ENCODE measurements at places on chromosomes 4 and X. TPM values are rescaled to one million over a fixed set of nuclear protein-coding genes. Genes with fewer than 3 reads are reported as not detected.

DNA sequence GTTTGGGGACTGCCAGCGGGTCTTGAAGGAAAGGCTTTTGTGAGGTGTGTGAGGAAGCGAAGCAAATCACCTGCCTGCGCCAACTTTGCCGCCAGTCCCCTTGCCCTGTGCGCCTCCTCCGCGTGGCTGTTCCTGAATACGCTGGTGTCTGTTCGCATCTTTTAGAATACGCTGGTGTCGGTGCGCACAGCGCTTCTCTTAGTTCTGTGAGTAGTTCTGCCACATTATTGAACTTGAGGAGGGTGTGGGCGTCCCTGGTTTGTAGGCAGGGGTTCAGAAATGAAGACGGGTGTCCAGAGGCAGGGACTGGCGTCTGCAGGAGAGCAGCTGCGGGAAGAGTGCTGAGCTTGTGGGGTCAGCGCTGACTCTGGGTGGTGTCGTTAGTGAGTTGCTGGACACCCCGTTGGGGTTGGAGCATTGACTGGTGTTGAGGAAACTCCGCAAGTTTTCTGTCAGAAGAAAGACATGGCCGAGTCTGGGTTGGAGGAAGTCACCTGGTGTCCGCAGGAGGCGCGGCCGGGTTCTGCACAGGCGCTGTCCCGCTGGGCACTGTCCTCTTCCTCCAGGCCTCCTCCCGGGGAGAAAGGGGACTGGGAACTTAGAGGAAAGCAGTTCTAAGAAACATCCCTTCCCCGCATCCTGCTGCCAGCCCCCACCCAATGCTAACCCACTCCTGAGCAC, 930 bp downstream of the ZNF718 start:
- peak; percentile 50 for DNase-seq

Gene FRYL
- 27.9 TPM for total RNA-seq

DNA sequence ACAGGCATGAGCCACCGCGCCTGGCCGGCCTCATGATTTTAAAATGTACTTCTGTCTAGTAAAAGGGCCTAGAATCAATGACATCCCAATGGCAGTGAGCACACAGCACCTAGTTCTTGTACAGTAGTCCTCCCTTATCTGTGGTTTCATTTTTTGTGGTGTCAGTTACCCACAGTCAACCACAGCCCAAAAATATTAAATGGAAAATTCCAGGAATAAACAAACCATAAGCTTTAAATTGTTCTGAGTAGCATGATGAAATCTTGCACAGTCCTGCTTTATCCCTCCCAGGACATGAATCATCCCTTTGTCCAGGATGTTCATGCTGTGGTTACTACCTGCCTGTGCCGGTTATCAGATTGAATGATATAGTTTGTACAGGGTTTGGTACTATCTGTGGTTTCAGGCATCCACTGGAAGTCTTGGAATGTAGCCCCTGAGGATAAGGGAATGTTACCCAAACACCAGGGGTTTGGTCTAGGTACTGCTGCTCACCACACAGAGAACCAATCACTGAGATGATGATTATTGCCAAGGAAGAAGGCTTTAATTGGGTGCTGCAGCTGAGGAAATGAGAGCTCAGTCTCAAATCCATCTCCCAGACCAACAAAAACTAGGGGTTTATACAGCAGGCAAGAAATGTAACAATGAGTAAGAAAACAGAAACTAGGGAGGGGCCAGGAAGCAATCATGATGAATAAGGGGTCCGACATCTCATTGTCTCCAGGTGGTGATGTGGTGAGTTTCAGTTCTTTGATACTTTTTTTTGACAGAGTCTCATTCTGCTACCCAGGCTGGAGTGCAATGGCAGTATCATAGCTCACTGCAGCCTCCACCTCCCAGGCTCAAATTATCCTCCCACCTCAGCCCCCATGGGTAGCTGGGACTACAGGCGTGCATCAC, 16.2 kb upstream of the FHL1 start:
- no peak for DNase-seq

DNA sequence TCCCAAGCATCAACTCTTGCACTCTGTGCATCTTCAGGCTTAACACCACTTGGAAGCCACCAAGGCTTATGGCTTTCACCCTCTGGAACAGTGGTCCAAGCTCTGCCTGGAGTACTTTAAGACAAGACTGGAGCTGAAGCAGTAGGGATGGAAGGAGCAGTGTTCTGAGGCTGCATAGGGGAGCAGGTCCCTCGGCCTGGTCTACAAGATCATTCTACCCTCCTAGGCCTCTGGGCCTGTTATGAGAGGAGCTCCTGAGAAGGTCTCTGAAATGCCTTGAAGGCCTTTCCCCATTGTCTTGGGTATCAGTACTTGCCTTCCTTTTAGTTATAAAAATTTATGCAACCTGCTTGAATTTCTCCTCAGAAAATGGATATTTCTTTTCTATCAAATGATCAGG, 286.7 kb downstream of the CPXCR1 start:
- no peak for DNase-seq

GRCh38 chrX:65828599-65828998, 161.1 kb downstream of the MSN start:
- DNase-seq = no peak

GRCh38 chrX:10174810-10175209, 18.0 kb downstream of the CLCN4 start:
- DNase-seq = no peak

DNA sequence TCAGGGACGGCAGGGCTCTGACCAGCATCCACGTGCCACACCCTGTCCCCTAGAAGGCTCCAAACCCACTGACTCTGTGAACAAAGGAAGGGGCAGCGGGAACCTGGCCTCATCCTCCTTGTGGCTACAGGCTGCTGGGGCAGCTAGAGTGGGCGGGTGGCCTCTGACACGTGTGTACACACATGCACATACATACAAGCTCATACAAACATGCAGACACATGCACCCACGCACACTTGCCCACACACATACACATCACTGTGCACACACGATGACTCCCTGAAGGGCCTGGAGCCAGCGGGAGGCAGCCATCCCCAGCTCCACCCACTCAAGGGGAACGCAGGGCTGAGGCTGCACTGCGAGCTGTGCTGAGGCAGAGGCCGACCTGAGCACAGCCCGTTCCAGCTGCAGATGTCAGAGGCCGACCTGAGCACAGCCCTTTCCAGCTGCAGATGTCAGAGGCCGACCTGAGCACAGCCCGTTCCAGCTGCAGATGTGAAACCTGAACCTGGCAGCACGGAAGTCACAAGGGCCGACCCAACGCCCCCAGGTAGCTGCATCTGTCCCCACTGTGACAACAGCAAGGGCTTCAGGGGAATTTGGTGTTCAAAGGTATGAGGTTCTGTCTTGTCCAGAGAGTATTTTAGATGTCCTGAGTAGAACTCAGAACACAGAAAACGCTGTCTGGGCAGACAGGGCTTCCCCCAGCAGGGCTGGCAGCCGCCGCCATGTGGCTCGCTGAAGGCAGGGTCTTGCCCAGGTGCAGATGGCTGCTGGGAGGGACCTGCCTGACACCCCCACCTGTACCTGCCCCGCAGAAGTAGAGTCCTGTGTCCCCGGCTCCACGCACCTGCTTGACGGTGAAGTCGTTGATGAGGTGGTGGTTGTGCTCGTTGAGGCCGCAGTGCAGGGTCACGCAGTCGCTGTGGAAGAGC, 33.5 kb downstream of the CTBP1 start:
- no peak for DNase-seq

Gene MEPE
- not detected for total RNA-seq

DNA sequence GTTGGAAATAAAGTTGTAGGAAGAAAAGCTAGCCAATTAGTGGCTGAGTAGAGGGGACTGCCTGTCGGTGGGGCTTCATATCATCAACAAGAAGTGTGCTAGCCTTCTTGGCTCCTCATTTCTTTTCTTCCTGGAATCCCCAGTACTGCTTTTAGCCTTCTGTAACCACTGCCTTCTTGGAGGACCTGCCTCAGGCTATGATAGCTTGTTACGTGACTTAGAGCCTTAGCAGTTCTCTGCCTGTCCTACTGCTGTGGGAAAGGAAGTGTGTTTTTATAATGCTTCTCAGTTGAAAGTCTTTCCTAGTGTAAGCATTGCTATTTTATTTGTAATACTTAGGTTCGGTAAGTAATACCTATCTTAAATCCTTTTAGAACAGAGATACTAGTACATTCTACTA, 61.9 kb downstream of the LARP1B start:
- DNase-seq = no peak

Gene POF1B
- total RNA-seq = 1.2 TPM

DNA sequence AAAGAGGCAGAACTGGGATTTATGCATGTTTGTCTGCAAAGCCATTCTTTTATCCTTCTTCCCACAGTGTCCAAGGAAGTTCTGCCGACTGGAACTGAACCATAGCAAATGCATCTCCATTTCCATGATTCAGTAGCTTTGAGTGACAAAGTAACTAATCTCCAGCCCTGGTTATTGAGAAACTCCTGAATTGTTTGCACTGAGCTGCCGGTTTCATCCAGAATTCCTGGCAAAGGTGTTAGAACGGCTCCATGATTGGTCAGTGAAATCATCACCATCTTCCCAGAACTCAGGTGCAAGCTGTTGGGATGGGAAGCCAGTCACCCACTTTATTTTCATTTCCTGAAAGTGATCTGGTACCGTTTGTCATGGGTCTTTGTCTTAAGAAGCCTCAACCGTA, 47.0 kb upstream of the SLC34A2 start:
- no peak for DNase-seq

GRCh38 chr4:33802578-33802977, 2441.7 kb downstream of the ARAP2 start:
- DNase-seq = no peak

GRCh38 chr4:622071-622995, 3.0 kb upstream of the PDE6B start:
- DNase-seq = peak; percentile 13

Gene AFM
- total RNA-seq = not detected

GRCh38 chr4:795726-796119, 30.2 kb downstream of the CPLX1 start:
- DNase-seq = no peak

Gene SMARCA1
- 27.5 TPM for total RNA-seq

- DNase-seq = no peak
These were observed 21.1 kb downstream of the RBM10 start for GRCh38 chrX:47166126-47166525.

- DNase-seq = no peak
These were observed 24.8 kb downstream of the ARMCX5 start for GRCh38 chrX:102624105-102624504.

Gene KLHL34
- 4.2 TPM for total RNA-seq

Gene HMGB2
- 35.2 TPM for total RNA-seq

DNA sequence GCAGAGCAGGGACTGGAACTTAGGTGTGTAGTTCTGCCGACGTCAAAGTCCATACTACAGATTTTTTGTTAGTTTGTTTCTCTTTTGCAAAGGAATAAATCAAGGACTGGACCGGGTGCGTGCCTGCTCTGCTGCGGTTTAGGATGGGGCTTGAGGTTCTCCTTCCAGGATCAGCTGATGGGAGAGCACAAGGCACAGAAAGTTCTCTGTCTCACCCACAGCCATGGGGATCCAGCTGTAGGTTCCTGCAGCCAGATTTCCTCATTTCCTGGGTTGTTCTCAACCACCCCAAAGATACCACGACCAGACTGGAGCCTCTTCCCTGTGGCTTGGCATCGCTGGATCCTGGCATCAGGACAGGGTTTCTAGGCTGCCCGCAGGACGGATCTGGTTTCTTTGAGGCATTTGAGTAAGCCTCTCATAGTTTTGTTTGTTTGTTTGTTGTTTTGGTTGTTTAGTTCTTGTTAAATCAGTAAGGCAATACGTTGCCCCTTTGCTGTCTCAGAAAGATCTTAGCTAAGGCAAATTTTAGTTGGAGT, 789 bp upstream of the SRPX start:
- DNase-seq = no peak

DNA sequence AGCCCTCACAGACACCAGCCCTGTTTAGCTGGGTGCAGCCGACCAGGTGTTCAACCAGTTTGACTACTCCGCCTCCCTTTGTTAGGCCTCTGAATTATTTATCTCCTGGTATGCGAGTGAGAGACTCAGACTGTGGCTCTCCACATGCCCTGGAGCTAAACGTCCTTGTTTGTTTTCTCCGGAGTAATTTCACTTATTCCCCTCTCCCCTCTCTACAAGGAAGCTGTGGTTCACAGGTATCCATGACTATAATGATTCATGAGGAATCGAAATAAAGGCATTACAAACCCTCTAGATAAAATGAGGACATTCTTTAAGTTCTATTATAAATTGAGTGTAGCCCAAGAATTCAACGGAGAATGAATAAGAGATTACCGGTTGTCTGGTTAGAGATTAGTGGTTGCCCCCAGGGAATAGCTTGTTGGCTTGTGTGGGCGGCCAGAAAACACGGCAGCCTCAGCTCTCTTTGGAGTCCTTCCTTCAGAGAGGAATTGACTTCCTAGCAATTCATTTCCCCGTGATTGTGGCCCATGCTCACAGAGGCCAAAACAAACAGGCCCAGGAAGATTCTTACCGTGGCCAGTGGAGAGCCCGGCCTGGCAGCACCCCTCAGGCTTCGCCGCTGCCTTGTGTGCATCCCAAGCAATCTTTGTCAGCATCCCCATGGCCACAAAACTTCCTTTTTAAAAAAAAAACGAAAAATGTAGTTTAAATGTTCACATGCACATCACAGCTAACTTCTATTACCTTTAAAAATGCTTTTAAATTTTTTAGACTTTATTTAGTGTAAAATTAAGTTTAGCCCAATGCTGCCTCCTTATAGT, 60.2 kb upstream of the CBR4 start:
- peak; percentile 46 for DNase-seq

Gene H2AZ1
- total RNA-seq = 80.4 TPM

DNA sequence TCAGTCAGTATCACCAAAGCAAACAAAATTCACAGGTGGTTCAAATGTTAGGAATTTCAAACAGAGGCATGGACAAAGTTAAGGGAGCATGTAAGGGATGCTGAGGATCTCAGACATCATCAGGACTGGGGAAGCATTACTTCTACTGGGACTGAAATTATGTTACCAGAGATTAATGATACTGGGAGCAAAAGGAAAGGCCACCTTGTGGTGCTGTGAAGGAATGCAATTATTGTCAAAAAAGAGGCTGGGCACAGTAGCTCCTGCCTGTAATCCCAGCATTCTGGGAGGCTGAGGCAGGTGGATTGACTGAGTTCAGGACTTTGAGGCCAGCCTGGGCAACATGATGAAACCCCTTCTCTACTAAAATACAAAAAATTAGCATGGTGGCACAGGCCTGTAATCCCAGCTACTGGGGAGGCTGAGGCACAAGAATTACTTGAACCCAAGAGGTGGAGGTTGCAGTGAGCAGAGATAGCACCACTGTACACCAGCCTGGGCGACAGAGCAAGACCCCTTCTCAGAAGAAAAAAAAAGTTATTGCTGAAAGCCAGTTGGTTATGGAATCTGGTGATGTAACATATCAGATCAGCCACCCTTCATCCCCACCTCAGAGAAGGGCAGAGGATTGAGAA, 954.3 kb downstream of the PCDH7 start:
- DNase-seq = no peak

- DNase-seq = no peak
These were observed 149.3 kb upstream of the SLC4A4 start for GRCh38 chr4:71189471-71189870.

DNA sequence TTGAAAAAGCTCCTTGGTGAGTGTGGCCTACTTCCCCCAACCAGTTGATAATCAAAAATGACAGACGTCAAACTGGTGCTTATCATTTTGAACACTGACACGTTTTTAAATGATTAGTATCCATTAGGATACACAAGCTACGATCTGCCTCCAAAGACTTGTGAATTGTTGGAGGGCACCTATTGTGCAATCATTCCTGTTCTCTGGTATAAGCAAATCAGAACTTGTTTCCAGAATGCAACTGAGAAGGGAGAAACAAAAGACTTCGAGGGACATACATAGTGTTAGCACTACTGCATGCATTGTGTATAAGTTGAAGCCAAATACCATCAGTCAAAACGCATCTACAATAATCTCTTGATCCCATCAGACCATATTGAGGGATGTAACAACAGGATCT, 11.6 kb downstream of the NPY2R start:
- no peak for DNase-seq

GRCh38 chrX:103747163-103747562, 29.5 kb upstream of the PLP1 start:
- DNase-seq = no peak

Gene DLG3
- total RNA-seq = 7.4 TPM

Gene PPARGC1A
- total RNA-seq = 82.8 TPM

All from Right ventricle myocardium superior (tissue), 1 donor.